ENCODE measurements at places on chromosomes 3 and 15.

DNA sequence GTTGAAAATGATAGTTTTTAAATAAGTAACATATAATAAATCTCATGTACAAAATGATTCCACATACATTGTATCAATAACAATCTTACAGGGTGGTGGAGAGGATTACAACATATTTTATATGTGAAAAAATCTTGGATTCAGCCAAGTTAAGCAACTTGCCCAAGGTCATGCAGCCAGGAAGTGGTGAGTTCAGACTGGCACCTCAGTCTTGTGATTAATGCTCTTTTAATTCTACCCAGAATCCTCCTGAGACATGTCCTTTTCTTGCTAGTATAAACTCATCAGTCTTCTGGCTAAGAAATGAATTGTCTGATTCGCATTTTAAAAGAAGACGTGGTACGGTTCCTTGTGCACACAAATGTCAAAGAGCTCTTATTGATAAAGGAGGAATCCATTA lies 4.5 kb upstream of the MYRIP start:
- DNase-seq = no peak

- DNase-seq = no peak
Observed at GRCh38 chr15:37253877-37254276, 153.5 kb upstream of the MEIS2 start.

- no peak for DNase-seq
Observed at GRCh38 chr3:158773166-158773565, 28.7 kb upstream of the MFSD1 start.

GRCh38 chr15:66102563-66103292 lies 150.8 kb downstream of the MEGF11 start:
- DNase-seq = no peak

- no peak for DNase-seq
Observed at GRCh38 chr15:79032656-79033055, 57.9 kb downstream of the RASGRF1 start.

GRCh38 chr15:93985925-93986324 lies 245.4 kb upstream of the MCTP2 start:
- DNase-seq = no peak

DNA sequence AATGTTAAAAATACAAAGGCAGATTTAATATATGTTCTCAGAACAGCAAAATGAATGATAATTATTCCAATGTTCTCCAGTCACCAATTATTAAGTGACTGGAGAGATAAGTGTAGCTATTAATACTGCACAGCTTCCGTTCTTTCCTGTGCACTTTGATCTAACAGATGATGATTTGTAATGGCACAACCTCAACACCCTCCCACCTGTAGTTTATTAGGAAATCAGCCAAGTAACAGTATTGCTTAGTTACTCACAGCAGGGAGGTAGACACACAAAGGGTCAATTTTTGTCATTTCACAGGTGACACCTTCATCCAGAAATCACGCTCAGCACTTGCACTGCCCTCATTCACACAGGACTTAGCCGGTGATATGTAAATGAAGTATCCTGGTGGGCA lies 688.1 kb downstream of the EPHA3 start:
- no peak for DNase-seq

- no peak for DNase-seq
Observed at GRCh38 chr3:195307711-195308110, 36.8 kb upstream of the XXYLT1 start.

GRCh38 chr3:158731938-158732855 lies at the start of gene RARRES1:
Gene RARRES1, minus strand, starts transcription at chr3:158732457. Its CDS starts 42 bp downstream, at chr3:158732415.
- DNase-seq = peak; percentile 64

DNA sequence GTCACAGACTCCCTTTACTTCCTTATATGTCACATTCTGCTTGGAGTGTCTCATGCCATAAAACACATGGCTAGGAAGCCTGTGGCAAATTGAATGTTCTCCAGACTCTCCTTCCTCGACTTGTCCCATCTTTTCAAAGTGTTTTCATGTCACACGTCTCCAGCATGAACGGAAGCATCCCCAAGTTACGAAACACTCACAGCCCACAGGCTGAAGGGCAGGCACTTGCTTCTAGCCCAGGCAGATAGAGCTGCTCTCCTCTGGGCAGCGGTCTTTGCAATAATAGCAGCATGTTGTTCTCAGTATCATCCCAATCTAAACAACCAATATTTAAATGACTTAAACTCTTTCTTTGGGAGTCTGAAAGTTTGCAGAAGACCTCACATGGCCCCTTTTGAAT lies 85.3 kb upstream of the ADAMTS9 start:
- DNase-seq = no peak

GRCh38 chr3:53211706-53212702 lies 43.8 kb downstream of the TKT start:
- no peak for DNase-seq

DNA sequence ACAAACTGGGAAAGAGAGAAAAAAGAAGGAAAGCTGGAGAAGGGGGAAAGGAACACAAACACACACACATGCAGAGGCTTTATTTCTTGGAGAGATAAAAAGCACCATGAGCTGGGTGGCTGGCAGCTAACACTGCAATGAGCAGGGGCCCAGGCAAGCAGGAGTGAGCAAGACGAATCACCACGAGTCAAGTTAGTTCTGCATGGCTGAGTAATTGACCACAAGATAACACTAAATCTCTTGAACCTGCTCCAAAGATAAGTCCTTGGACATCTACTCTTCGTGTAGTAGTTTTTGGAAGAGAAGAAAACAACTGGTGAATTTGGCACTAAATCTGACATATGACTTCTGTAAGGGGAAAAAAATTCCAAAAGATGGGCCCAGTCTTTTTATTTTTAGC lies 100.9 kb downstream of the MYO5A start:
- no peak for DNase-seq

DNA sequence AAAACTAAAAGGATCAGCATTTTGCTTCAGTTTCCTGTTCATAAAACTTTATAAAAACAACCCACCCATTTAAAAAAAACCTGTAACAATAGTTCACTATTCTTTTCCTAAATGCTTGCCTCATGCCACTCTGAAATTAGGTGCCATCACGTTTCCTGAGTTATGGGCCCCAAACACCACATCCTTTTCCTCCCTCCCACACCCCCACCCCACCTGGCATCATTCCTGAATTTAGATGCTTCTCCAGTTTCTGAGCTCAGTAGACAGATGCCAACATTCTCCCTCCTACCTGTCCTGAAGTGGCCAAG lies 11.9 kb upstream of the ARHGEF3 start:
- no peak for DNase-seq

GRCh38 chr15:43969802-43970375 lies 143.1 kb downstream of the WDR76 start:
- DNase-seq = no peak

GRCh38 chr3:101758224-101758623 lies 20.8 kb upstream of the NXPE3 start:
- no peak for DNase-seq

GRCh38 chr15:39752991-39753390 lies 29.6 kb downstream of the FSIP1 start:
- DNase-seq = no peak

DNA sequence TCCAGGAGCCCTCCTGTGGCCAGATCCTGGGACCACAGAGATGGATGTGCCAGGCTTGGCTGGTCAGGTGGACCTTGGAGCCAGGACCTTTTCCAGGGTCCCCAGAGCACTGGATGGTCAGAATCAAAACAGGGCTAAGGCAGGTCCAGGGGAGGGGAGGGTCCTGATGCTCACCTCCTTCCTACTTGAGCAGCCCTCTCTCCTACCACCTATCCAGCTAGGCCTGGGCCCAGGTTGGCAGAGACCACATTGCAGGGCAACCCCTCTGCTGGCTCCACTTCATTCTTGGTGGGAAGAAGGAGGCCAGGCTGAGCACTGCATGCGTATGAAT lies 28.5 kb upstream of the SFMBT1 start:
- no peak for DNase-seq

DNA sequence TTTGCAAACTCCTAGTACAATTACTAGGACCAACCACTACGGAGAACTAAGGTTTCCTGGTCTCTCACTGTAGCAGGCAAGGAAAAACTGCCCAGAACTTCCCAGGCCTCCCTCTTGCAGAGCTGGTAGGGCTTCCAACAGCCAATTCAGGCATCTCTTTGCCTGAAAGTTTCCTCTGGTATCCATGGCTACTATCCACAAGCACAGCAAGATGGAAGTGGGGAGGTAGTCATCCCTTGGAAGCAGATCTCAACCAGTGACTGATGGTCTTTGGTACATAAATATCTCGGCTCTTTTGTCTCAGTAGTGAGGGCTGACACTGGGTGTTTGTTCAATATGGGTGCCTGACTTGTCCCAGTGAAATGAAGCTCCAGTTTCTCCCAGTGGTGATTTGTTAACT lies 201.3 kb upstream of the MRPL3 start:
- no peak for DNase-seq

DNA sequence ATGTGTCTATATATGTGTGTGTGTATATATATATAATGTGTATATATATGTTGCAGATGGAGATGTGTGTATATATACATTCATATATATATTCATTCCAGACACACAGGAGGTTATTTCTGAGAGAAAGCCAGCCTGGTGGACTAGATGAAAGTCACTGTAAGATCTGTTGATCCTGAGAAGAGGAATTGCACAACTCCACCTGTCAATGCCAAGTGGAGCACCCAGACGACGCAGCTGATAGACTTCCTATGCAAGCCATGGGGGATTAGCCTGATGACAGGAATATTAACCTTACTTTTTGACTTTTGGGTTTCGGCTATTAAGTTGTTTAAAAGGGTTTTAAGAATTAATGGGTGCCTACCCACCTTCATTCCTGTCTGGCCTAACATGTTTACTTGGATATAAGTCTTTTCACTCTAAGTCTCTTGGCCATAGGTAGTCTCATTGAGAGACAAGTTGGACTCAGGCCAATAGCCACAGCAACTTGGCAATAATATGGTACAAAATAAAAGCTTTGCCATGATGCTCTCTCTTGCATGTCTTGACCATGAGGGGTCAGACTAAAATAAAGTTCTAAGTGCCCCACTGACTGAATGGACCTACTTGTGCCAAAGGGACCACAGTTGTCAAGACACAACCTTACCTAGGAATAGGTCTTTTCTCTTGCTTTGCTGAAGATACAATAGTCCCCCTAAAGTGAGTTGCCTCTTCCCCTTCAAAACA lies 35.9 kb upstream of the GOLGA6L2 start:
- no peak for DNase-seq

DNA sequence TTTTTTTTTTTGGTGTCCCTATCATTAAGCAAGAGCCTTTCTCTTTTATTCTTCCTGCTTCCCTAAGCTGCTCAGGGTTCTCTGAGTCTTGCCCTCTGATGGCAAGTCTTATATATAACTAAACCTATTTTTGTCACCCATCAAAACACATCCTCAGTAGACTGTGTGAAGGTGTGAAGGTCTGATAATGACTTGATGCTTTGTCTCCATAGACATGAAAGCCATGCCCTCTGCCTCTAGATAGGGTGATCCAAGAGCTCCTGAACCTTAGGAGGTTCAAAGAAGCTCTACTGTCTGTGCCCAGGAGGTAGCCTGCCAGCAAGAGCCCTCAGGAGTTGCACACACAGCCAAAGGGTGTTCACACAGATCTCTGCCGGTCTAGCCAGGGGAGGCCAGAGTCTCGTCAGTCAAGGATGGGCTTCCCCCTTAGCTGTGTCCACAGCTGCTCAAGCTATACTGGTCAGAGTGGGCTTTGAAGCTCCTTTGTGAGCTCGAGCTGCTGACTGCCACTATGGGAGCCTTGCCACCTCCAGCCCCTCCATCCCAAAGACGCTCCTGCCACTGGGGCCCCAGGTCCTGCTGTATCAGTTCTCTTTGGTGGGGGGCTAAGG lies 13.1 kb upstream of the SNX22 start:
- no peak for DNase-seq

DNA sequence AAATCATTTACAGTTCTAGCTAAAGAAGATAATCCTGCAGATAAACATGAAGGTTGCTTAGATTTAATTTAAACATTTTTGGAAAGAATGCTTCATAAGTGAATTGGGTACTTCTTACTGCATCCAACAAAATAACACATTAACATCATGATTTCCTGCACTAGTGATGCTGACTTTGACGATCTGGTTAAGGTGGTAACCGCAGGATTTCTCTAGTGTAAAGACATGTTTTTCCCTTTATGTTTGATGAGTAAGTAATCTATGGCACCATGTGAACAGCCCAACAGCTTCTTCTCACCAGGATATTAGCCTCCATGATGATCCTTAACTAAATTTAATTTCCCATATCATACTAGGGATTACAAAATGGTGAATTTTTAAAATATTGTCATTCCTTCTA lies 14.1 kb downstream of the SPPL2A start:
- DNase-seq = no peak

GRCh38 chr3:107837895-107838612 lies 252.8 kb downstream of the CD47 start:
- no peak for DNase-seq

DNA sequence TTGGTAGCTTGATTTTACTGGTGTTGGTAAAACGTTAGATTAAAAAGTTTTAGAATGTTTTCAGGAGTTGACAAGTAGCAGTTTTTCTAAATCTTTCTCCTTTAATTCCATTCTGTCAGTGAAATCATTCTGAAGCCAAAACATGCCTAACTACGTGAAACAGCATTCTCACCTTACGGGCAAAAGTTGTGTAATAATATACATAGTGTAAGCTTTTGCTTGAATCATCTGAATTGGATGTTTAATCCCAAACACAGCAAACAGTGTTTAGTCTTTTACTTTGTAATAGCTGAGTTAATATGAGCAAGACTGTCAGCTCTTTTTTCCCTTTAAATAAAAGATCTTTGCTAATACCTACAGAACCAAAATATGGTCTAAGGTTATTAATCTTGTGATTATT lies 100.6 kb downstream of the CYP19A1 start:
- no peak for DNase-seq

DNA sequence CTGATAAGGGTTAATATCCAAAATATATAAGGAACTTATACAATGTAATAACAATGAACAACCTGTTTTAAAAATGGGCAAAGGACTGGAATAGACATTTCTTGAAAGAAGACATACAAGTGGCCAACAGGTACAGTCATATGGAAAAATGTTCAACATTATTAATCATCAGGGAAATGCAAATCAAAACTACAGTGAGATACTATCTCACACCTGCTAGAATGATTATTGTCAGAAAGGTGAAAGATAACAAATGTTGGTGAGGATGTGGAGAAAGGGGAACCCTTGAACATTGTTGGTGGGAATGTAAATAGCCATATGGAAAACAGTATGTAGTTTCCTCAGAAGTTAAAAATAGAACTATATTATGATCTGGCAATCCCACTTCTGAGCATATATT lies 20.4 kb downstream of the GOLM2 start:
- DNase-seq = no peak

GRCh38 chr15:100986158-100986896 lies 67.2 kb downstream of the LRRK1 start:
- no peak for DNase-seq

- no peak for DNase-seq
Observed at GRCh38 chr3:184761976-184762375, 50.0 kb upstream of the VPS8 start.

All from stimulated activated CD4-positive, alpha-beta T cell treated with anti-CD3 and anti-CD28 coated beads, Interleukin-2, amount 100 ng/mL, for 24 hours (primary cell).